ENCODE measurements at places on chromosomes 12 and 14. TPM values are rescaled to one million over a fixed set of nuclear protein-coding genes. Genes with fewer than 3 reads are reported as not detected.

CEP170B gene
- 27.3 TPM for total RNA-seq

TMEM229B gene
- total RNA-seq: 0.20 TPM

CLEC9A gene
- not detected for total RNA-seq

FAM181A gene
- total RNA-seq: not detected
